ENCODE measurements at places on chromosomes 5 and 9. TPM values are rescaled to one million over a fixed set of nuclear protein-coding genes. Genes with fewer than 3 reads are reported as not detected.

PNPLA7 gene
- 13.5 TPM for total RNA-seq

PTGR1 gene
- 86.2 TPM for total RNA-seq

SOX30 gene
- not detected for total RNA-seq

SLC34A3 gene
- total RNA-seq: not detected

GFRA3 gene
- not detected for total RNA-seq

- no peaks in the 10 kb centered on the region for H3K27me3 ChIP-seq
- no peak for DNase-seq
- peak overlapping the region; percentile 74 for H3K4me3 ChIP-seq
- peak overlapping the region; percentile 78 for H3K27ac ChIP-seq
Observed at GRCh38 chr9:15553528-15553898, 670 bp downstream of the CCDC171 start.

GRCh38 chr5:33816791-33817190 lies 75.0 kb downstream of the ADAMTS12 start:
- H3K4me1 ChIP-seq: no peaks in the 10 kb centered on the region
- H3K36me3 ChIP-seq: no peaks in the 10 kb centered on the region
- no peak overlapping the region for H3K4me3 ChIP-seq
- no peak overlapping the region for H3K27ac ChIP-seq

DNA sequence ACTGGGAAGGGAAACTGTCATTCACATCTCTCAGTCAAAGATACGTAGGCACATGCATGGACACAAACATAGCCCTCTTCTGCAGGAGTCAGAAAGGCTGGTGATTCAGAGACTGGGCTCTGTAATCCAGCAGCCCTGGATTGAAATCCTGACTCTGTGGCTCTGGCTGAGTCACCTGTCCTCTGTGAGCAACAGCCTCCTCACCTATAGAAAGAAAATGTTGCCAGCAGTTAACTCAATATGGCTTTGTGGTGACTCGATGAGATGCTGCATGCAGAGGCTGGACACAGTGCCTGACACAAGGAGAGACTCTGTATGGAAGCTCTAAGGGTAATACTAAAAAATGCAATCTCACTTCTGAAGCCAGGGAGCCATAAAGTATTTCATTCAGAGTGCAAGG lies 23.9 kb upstream of the CDKN2AIPNL start:
- DNase-seq: no peak
- H3K4me1 ChIP-seq: peaks cover 12% of the 10 kb centered on the region

- H3K27ac ChIP-seq: peak overlapping the region; percentile 93
- H3K36me3 ChIP-seq: no peaks in the 10 kb centered on the region
- H3K4me1 ChIP-seq: peaks cover 45% of the 10 kb centered on the region
- DNase-seq: no peak
- H3K4me3 ChIP-seq: peak overlapping the region; percentile 55
Observed at GRCh38 chr5:54645882-54646355, 128.4 kb downstream of the SNX18 start.

- no peaks in the 10 kb centered on the region for H3K27me3 ChIP-seq
- no peaks in the 10 kb centered on the region for H3K4me1 ChIP-seq
- no peak overlapping the region for H3K4me3 ChIP-seq
- no peak overlapping the region for H3K27ac ChIP-seq
- DNase-seq: no peak
- no peaks in the 10 kb centered on the region for H3K36me3 ChIP-seq
Observed at GRCh38 chr5:54476682-54477081, 21.2 kb downstream of the HSPB3 start.

- no peaks in the 10 kb centered on the region for H3K4me1 ChIP-seq
- DNase-seq: no peak
- no peaks in the 10 kb centered on the region for H3K36me3 ChIP-seq
- no peaks in the 10 kb centered on the region for H3K27me3 ChIP-seq
- no peak overlapping the region for H3K4me3 ChIP-seq
Observed at GRCh38 chr9:121921444-121921843, 171.7 kb downstream of the TTLL11 start.

GRCh38 chr5:112388074-112388473 lies 31.0 kb downstream of the EPB41L4A start:
- no peak overlapping the region for H3K4me3 ChIP-seq
- H3K36me3 ChIP-seq: no peaks in the 10 kb centered on the region
- H3K4me1 ChIP-seq: no peaks in the 10 kb centered on the region
- DNase-seq: no peak
- H3K27me3 ChIP-seq: no peaks in the 10 kb centered on the region

GRCh38 chr5:141711687-141712086 lies 29.7 kb upstream of the ARAP3 start:
- H3K4me3 ChIP-seq: no peak overlapping the region
- H3K27me3 ChIP-seq: no peaks in the 10 kb centered on the region
- no peak overlapping the region for H3K27ac ChIP-seq
- DNase-seq: no peak

DNA sequence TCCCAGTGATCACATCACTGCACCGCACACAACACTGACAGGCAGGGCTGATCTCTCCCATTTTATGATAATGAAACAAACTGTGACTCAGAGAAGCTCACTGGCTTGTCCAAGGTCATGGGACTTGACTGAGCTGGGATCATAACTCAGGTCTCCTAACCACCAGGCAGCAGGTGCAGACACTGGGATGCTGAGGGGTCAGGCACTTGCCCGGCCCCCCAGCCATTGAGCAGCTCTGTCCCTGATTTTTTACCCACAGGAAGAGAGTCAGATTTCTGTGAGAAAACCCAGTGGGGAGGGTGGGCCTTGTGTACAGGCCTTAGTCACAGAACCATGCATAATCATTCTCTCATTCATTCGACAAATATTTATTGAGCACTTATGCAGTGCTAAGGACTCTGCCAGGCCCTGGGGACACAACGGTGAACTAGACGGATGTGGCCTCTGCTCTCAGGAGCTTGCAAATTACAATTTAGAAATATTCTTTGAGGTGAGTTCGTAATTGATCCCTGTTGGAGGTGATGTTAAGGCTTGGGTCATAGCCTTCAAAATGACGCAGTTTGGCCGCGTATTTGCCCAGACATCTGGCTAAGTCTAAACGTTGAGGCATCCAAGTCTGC lies 54.5 kb upstream of the TGFBR1 start:
- DNase-seq: no peak
- no peaks in the 10 kb centered on the region for H3K27me3 ChIP-seq
- no peaks in the 10 kb centered on the region for H3K36me3 ChIP-seq
- no peak overlapping the region for H3K27ac ChIP-seq
- no peaks in the 10 kb centered on the region for H3K4me1 ChIP-seq
- no peak overlapping the region for H3K4me3 ChIP-seq

DNA sequence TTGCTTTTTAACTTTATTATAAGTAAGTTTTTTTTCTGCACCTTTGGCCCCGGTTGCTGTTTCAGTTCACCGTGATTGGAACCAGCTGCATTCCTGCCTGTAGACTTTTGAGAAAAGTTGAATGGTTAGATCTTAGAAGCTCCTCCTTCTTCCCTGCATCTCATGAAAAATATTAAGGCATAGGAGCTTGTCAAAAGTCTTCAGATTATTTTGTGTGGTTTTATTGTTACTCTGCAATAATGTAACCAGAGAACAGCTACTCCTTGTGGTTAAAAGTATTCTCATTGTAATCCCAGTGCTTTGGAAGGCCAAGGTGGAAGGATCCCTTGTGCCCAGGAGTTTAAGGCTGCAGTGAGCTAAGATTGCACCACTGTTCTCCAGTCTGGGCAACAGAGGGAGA lies 3.3 kb upstream of the SLC2A8 start:
- no peak for DNase-seq
- no peak overlapping the region for H3K4me3 ChIP-seq
- H3K27ac ChIP-seq: no peak overlapping the region
- no peaks in the 10 kb centered on the region for H3K4me1 ChIP-seq

DNA sequence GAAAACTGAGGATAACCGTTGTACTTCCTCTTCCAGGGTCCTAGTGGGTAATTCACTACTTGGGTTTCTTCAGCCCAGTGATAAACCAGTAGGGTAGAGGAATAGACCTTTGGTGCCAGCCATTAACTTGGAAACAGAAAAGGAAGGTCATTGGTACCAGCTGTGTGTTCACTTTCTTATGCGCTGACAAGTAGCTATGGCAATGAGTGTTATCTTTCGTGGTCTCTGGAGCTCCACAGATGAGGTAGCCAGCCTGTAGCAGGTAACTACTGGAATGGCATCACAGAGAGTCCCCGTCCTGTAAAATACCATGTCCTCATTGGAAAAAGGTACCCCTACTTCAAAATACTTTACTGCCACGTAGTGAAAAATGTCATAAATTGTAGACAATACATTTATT lies 2.3 kb downstream of the UHRF2 start:
- no peak for DNase-seq
- peaks cover 6% of the 10 kb centered on the region for H3K4me1 ChIP-seq
- H3K27me3 ChIP-seq: no peaks in the 10 kb centered on the region
- no peak overlapping the region for H3K27ac ChIP-seq

- no peak overlapping the region for H3K4me3 ChIP-seq
- H3K27me3 ChIP-seq: no peaks in the 10 kb centered on the region
- H3K36me3 ChIP-seq: no peaks in the 10 kb centered on the region
- no peaks in the 10 kb centered on the region for H3K4me1 ChIP-seq
Observed at GRCh38 chr9:116940614-116941215, 253.6 kb downstream of the TRIM32 start.

Measured in ascending aorta (tissue), 2 donors.